Type B pancreatic cell (in vitro differentiated cells): ENCODE measurements at places on chromosomes 11 and 22.

DNA sequence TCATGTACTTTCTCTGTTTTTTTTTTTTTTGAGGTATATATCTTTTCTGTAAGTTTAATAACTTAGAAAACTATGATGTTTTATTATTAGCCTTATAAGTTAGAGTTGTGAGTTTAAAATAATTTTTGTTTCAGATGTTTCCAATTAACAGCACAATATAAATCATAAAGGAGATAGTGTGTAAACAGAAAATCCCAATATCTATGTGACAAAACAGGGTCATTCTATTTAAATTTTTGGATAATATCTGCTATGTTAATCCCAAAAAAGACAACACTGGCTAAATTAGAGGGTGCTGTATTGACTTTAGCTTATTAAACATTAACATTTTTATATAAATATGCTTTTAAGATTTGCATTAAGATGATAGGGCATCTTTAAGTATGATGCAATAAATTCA lies 318.1 kb upstream of the CTSC start:
- no peak for DNase-seq

DNA sequence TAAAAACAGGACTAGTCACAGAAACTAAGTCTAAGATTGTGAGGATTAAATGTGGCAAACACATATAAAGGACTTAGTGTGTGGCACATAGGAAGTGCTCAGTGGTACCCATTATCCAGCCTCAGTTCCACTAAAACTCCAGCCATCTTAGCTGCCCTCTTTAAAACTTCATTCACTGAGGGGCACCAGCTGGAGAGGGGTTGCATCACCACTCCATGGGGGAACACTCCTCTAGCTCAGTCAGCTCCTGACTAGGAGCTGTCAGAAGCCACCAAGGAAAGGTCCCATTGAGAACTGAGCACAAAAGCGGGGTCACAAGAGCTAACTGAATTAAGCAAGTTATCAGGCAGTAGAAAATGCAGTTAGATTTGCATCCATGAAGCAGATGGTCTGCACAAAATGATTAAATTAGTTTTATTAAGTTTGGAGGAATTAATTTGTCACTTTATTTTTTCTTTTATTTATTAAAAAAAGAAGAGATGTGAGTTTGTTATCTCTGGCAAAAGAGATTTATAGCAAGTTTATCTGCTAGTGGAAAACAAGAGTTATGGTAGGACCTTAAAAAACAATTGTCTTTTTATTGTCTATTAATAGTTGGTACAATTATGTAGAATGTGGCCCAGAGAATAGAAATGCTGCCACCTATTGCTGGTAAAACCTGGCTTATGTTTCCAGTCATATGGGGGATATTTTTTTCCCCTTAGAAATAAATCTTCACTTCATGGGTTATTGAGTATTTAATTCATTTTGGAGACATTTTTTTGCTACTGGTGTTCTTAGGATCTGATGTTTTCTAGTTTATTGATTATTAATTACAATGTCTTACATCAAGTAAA lies 95.7 kb downstream of the NAV2 start:
- DNase-seq, result no peak

GRCh38 chr11:78244546-78245255 lies 56.0 kb downstream of the USP35 start:
- no peak for DNase-seq

DNA sequence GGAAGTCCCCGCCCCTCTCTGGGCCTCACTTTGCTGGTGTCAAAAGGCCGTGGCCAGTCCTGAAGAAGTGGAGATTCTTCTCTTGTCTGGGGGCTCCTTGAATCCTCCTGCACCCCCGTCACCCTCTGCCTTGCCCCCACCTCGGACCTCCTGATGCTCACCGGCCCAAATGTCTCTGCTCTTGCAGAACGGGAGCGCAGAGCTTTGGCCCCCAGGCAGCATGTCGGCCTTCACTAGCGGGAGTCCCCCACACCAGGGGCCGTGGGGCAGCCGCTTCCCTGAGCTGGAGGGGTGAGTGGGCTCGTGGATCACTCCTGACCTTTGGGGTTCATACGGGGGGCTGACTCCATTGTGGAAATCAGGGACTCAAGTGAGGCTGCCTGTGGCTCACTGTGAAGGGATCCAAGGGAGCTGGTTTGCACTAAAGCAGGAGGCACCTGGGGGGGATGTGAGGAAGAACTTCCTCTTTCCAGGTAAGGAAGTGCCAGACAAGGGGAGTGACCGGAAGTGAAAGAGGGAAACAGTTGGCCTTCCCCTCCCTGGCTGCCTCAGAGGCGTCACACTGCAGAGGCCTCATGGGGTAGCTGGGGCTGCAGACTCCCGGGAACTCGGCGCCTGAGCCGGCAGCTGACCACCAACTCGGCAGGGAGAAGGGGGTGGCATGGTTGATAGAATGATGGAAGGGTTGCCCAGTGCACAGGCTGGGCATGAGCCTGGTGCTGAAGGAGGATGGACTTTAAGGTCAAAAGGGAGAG lies 23.1 kb downstream of the CSF2RB start:
- DNase-seq, result no peak

- DNase-seq, result no peak
Observed at GRCh38 chr11:78541537-78541936, 33.1 kb downstream of the NARS2 start.

DNA sequence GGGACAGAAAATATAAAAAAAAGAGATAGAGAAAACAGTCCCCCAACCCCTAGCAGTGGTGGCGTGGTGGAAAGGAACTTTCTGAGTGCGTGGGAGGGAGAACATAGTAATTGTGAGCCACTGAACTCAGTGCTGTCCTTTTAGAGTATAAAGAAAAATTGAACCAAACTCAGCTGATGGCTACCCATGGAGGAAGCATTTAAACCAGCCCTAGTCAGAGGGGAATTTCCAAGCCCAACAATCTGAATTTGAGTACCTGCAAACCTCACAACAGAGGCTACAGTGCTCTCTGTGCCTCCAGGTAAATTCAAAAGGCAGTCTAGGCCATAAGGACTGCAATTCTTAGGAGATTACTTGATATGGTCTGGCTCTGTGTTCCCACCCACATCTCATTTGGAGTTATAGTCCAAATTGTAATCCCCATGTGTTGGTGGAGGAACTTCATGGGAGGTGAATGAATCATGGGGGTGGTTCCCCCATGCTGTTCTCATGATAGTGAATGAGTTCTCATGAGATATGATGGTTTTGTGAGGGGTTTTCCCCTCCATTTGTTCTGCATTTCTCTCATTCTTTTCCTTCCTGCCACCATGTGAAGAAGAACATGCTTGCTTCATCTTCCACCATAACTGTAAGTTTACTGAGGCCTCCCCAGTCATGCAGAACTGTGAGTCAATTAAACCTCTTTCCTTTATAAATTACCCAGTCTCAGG lies 687.8 kb downstream of the FAM181B start:
- no peak for DNase-seq

DNA sequence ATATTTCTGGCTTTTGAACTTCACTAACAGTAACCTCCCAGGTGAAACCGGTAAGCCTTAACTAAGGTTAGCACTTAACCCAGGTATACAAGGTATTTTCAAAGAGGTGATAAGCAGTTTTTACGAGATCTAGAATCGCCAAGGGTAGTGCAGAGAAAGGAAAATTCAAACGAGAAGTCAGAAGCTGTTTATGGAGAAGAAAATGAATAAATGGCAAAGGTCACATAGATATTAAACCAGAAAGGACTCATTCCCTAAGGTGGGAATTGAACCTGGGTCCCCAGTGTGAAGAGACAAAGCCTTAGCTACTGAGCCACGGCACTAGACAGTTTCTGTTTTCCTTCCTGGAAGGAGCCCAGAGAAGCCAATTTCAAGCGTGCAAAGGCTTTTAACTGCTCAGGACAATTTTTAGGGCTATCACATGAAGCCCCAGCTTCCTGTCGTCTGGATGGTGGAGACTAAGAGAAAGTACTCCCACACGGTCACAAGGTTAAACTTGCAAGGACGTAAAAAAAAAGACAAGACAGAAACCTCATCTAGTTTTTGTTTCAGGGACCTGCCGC lies 5.7 kb upstream of the C1QTNF6 start:
- no peak for DNase-seq

GRCh38 chr22:39524753-39525657 lies 4.6 kb downstream of the ATF4 start:
- no peak for DNase-seq

DNA sequence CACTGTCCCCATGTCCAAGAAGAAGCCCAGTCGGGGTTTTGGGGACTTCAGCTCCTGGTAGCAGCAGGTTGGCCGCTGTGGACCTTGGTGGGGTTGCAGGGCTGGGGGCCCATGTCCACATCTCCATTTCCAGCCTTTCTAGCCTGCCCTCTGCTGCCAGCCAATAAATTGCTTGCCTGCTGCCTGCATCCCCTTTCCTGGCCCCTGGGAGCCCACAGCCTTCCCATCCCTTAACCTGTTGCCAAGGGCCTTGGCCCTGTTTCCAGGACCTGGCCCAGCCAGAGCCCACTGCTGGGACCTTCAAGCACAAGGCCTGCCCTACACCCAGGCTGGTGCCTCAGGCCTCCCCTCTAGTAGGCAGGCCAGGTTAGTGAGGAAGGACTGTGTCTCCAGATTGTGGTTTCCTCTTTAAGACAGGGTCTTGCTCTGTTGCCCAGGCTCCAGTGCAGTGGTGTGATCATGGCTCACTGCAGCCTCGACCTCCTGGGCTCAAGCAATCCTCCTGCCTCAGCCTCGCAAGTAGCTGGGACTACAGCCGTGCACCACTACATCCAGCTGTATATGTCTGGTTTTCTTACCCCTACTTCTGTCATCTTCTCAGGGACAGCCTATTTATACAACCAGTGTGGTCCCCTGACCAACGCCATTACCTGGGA lies 29.7 kb downstream of the PPIL2 start:
- DNase-seq, result no peak

DNA sequence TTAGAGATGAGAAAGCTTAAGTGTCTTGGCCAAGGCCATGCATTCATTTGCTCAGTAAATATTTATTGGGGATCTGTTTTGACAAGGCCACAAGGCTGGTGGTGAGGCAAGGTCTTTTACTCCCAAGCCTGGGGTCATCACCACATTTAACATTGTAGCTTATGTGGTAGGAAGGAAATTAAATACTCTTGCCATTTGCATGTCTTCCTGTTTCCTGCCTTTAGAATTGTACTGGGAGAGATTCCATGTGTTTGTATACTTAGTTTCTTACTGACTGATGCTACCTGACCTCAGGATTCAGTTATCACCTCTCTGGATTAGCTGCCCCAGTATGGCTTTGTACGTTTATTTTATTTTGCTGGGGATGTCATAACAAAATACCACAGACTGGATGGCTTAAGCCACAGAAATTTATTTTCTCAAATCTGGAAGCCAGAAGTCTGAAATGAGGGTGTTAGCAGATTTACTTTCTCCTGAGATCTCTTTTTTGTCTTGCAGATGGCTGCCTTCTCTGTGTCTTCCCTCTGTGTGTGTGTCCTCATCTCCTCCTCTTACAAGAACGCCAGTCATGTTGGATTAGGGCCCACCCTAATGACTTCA lies 44.8 kb downstream of the SPECC1L start:
- DNase-seq, result no peak

- no peak for DNase-seq
Observed at GRCh38 chr11:69489031-69489745, 7.7 kb downstream of the LINC01488 start.

DNA sequence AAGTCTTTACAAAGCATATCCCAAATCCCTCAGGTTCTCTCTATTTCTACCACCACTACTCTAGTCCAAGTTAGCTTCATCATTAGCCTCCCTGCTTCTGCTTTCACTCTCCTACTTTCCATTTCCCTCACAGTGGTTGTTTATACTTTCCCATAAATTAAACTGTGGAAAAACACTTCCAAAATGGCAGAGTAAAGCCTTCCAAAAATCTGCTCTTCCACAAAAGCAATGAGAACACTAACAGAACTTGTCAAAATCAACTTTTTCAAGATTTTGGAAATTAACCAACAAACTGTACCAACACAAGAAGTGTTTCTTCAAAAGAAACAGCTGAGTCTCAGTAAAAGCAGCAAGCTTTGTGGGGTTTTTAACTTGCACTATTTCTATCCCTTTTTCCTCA lies 71.8 kb downstream of the TTC28 start:
- no peak for DNase-seq

DNA sequence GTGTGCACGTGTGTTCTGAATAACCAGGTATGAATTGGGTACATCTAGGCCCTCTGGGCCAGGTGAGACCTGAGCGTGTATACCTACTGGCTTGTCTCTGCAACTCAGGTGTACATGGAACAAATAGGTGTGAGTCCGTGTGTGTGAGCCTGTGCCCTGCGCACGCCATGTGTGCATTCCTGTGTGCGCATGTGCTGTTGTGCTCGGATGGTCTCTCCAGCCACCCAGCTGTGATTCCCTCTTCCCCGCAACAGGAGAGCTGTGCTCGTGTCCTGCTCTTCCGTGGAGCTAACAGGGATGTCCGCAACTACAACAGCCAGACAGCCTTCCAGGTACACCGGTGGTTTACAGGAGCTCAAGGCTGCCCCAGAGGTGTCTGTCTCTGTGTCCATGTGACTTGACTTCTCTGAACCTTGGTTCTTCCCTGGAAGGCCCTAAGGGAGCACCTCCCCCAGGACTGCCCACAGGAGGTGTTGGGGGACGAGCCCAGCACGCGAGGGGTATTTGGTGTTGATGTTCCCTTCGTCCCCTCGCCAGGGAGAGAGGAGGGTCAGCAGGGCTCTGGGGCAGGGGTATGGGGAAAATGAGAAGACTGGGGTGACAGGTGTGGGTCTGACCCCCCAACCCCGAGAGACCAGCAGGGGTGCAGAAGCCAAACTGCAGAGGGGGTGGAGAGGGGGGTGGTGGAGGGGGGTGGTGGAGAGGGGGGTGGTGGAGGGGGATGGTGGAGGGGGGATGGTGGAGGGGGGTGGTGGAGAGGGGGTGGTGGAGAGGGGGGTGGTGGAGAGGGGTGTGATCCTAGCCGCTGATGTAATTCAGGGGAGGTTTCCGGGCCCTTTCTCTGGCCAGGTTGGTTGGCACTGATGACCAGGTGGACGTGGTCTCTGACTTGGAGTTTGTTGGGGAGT lies 10.7 kb downstream of the SHANK3 start:
- no peak for DNase-seq

DNA sequence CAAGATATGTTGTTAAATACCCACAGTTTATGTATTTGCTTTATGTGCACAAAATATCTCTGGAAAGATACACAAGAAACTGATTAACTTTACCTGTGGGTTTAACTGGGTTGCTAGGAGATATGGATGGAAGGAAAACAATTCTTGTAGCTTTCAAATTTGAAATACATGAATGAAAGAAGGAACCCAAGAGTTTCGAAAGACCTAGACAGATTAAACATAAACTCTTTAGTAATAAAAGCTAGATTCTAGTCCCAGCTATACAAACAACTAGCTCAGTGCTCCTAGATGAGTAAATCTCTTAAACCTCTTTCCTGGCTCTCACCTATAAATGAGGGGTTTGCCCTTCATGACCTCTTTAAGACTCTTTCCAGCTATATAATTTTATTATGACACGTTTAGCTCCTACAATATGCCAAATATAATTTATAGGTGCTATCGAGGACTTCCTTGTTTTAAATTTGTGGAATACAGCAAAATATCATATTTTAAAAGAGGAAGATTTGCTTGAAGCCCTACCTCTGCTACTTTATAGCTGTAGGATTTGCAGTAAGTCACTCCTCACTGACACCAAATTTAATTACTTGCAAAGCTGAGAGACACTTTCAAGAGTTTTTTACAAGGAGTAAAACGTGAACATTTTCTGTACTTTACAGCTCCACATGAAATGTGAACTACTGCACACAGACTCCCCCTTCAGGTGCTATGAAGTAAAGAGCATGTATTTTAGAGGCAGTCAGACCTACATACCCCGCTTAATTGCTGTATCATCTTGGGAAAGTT lies 50.7 kb downstream of the RRAS2 start:
- DNase-seq, result no peak

- DNase-seq, result no peak
Observed at GRCh38 chr11:68855205-68855981, 13.7 kb upstream of the CPT1A start.

GRCh38 chr11:120270386-120270785 lies 30.4 kb downstream of the POU2F3 start:
- no peak for DNase-seq

GRCh38 chr22:49904040-49904369 lies 14.2 kb downstream of the ALG12 start:
- DNase-seq, result no peak
